ENCODE measurements at places on chromosomes 3 and 15. TPM values are rescaled to one million over a fixed set of nuclear protein-coding genes. Genes with fewer than 3 reads are reported as not detected.

SHF gene
- total RNA-seq, result 6.2 TPM

TUBGCP4 gene
- 19.9 TPM for total RNA-seq

SMAD6 gene
- total RNA-seq, result 0.38 TPM

- DNase-seq, result no peak
Observed at GRCh38 chr3:59380146-59380545, 330.3 kb upstream of the CFAP20DC start.

DNA sequence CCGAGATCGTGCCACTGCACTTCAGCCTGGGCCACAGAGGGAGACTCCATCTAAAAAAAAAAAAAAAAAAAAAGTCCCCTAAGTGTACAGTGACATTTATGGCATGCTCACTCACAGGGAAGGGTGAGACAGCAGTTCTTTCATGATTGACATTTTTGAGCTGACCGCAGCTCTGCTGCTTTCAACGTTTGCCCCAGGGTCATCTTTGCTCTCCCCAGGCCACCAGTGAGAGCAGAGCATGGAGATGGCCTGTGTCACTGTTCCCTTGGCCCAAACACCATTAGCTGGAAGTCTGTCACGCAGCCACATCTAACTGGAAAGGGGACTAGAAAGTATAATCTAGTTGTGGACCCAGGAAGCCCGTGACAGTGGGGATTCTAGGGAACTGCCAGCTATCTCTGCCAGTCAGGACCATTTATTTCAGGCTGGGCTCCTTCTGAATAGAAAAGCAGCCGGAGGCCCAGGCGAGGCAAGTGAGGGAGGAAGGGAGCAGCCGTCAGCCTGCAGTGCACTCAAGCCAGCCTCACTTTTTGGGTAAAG is 193.4 kb upstream of the HES1 start:
- DNase-seq, result no peak

GRCh38 chr3:126419886-126420786 is 25.4 kb downstream of the CFAP100 start:
- no peak for DNase-seq

- DNase-seq, result no peak
Observed at GRCh38 chr3:6679510-6679909, 181.4 kb upstream of the GRM7 start.

- DNase-seq, result no peak
Observed at GRCh38 chr3:179640469-179640868, 12.4 kb upstream of the USP13 start.

GRCh38 chr15:43143203-43143941 is 10.0 kb downstream of the TMEM62 start:
- no peak for DNase-seq

DNA sequence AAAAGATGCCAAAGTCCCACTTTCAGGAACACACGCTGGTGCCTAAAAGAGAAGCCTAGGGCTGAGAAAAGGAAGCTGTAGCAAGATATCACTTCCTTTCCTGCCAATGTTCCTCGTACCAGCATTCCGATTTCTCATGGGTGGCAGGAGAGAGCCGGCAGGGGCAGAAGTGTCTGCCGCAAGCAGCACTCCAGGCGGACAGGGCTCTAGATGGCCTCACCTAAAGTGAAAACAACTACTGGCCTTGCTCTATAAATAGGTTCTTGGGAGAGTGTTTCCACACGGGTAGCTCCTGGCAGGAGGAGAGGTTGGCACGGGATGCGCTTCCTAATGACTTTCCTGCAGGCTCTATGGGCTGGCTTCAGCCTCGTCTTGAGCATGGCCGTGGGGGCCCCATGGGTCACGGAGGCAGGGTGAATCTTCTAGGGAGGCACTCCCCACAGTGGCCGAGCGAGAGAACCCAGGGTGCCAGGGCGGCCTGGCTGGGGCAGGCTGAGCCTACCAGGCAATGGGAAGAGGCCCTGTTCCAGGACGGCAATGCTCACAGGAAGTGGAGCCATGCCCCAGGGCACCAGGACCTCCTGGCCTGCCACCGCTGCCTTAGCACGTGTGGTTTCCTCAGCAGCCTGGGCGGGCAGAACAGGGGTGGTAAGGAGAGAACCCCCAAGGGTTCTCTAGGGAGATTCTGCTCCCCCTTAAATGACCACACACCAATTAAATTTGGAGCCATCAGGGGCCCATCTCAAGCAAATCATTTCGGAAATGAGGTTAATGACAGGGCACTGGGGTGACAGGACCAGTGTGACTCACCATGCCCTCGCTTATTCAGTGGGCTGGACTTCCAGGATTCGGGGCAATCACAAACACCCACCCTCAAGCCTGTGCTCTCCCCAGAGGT is 14.6 kb upstream of the DUSP7 start:
- no peak for DNase-seq

DNA sequence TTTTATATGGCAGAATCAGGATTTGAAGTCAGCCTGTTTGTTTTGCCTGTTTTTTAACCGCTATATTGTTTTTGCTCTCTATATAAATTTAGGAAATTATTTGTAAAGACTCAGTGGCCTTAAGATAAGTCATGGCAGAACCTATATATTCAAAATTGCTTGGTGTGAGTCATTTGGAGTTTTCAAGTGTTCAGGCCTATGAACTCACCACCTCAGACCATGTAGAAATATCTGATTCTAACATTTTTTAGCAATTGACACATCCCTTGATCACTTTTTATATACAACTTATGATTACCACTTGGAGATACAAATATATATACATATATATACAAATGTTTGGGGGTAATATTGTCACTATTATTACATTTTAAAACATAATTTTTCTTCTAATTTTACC is 95.7 kb downstream of the VGLL3 start:
- DNase-seq, result no peak

DNA sequence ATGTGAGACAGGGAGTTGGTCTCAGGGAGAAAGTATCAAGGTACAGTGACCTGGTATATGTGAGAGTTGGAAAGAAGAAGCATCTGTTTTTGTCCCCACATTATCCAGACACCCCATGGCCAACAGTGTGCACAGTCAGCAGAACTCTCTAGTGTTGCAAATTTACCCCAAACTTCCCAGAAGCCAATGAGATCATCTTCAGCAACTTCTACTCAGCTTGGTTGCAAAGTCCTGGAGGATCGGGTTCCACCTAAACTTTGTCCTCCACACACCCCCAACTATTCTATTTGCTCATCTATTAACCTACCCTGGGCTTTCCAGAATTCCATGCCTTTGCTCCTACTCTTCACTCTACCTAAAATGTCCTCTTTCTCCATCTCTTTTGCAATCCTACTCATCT is 15.7 kb downstream of the RBSN start:
- no peak for DNase-seq

DNA sequence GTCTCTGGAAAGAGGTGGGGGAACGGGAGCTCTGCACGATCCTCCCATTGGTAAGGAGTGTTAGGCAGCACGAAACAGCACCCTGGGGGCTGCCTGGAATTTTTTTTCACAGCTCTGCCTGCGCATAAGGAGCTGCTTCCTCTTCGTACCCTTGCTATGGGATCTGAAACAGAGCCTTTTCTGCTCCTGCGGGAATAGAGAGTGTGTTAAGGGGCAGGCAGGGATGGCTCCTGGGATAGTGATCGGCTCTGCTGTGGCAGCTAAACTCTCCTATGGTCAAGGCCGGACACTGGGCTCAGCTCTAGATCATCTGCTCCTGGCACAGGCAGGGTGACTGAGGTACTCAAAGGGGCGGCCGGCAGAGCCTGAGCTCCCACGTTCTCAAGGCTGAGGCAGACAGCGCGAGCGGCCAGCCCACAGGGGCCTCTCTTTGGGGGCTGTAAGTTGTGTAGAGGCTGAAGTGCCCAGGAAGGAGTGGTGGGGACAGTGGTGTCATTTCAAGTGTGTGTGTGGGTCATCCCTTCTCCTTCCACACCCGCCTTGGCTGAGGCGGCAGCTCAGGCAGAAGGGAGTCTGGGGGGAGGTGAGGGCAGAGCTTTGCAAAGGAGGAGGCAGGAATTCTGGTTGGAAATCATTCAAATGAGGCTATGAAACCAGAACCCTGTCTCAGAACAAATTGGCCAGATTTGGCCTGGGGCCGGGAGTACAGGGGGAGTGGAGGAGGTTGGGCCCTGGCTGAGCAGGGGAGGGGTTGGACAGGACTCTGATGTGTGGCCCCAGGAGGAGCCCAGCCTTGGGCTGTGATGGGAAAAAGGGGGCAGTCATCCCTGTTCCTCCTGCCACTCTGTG is 31.0 kb downstream of the EPHB3 start:
- no peak for DNase-seq

GRCh38 chr15:75153087-75153486 is 48.6 kb upstream of the C15orf39 start:
- DNase-seq, result no peak

DNA sequence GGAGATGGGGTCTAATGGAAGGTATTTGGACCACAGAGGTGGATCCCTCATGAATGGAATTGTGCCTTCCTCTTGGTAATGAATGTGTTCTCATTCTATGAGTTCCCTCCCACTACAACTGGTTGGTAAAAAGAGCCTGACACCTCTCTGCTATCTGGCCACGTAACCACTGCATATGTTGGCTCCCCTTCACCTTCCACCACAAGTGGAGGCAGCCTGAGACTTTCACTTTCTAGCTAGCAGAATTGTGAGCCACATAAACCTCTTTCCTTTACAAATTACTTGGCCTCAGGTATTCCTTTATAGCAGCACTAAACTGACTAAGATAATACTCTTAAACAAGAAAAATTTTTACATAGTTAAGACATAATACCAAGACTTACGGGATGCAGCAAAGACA is 155.3 kb downstream of the NR1I2 start:
- DNase-seq, result no peak
